Natural killer cell (primary cell): ENCODE measurements at places on chromosomes 13 and 19. TPM values are rescaled to one million over a fixed set of nuclear protein-coding genes. Genes with fewer than 3 reads are reported as not detected.

The CYP2F1 gene
- 0.93 TPM for total RNA-seq

The PCDH17 gene
- not detected for total RNA-seq

The ZDHHC20 gene
- total RNA-seq: 93.4 TPM

The FUT6 gene
- not detected for total RNA-seq

GRCh38 chr19:49469828-49470614 lies 4.0 kb upstream of the FLT3LG start:
- peaks cover 67% of the 10 kb centered on the region for H3K4me1 ChIP-seq
- no peak overlapping the region for H3K4me3 ChIP-seq
- no peaks in the 10 kb centered on the region for H3K27me3 ChIP-seq

DNA sequence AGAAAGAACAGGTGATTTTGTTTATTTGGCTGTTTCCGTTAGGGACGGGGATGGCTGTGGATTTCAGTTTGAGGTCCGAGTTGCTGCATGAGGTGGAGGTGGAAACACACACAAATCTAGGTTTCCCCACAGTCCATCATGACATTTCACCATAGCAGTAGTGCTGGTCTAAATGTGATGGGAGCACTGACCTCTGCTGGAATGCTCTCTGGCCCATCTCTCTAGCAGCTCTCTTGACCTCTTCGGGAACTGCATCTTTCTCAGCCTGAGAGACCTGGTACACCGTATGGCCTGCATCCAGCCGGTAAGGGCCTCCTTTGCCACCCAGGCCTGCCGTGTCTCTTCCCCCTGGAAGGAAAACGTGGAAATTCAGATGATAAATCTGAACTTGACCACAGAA lies 154.0 kb downstream of the RGCC start:
- H3K27me3 ChIP-seq: no peaks in the 10 kb centered on the region
- no peak overlapping the region for H3K4me3 ChIP-seq
- no peak overlapping the region for H3K27ac ChIP-seq
- no peaks in the 10 kb centered on the region for H3K4me1 ChIP-seq

DNA sequence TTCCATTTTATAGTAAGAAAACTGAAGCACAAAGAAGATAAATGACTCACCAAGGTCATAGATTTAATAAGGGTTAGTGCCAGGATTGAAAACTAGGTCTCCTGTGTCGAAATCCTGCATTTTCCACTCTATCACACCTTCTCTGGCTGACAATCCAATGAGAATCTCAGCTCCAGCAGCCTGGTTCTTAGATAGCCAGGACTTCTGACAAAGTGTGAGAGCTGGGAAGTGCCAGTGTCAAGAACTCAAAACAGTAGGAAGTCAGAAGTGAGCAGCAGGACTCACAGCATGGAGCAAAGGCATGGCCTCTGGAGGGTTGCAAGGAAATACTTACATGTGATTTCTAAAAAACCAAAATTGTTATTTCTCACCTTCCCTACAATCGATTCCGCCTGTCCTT lies 24.3 kb downstream of the KCTD12 start:
- no peak for DNase-seq
- no peaks in the 10 kb centered on the region for H3K4me1 ChIP-seq
- H3K36me3 ChIP-seq: no peaks in the 10 kb centered on the region
- no peak overlapping the region for H3K27ac ChIP-seq
- H3K4me3 ChIP-seq: no peak overlapping the region
- H3K27me3 ChIP-seq: peaks cover 4% of the 10 kb centered on the region

GRCh38 chr13:110518571-110518970 lies 43.0 kb downstream of the RAB20 start:
- peaks cover 11% of the 10 kb centered on the region for H3K4me1 ChIP-seq
- H3K27ac ChIP-seq: no peak overlapping the region
- H3K4me3 ChIP-seq: no peak overlapping the region
- no peaks in the 10 kb centered on the region for H3K27me3 ChIP-seq

- no peaks in the 10 kb centered on the region for H3K27me3 ChIP-seq
- H3K36me3 ChIP-seq: no peaks in the 10 kb centered on the region
- no peak overlapping the region for H3K4me3 ChIP-seq
These were observed 763.6 kb upstream of the SLITRK6 start for GRCh38 chr13:86562866-86563265.

DNA sequence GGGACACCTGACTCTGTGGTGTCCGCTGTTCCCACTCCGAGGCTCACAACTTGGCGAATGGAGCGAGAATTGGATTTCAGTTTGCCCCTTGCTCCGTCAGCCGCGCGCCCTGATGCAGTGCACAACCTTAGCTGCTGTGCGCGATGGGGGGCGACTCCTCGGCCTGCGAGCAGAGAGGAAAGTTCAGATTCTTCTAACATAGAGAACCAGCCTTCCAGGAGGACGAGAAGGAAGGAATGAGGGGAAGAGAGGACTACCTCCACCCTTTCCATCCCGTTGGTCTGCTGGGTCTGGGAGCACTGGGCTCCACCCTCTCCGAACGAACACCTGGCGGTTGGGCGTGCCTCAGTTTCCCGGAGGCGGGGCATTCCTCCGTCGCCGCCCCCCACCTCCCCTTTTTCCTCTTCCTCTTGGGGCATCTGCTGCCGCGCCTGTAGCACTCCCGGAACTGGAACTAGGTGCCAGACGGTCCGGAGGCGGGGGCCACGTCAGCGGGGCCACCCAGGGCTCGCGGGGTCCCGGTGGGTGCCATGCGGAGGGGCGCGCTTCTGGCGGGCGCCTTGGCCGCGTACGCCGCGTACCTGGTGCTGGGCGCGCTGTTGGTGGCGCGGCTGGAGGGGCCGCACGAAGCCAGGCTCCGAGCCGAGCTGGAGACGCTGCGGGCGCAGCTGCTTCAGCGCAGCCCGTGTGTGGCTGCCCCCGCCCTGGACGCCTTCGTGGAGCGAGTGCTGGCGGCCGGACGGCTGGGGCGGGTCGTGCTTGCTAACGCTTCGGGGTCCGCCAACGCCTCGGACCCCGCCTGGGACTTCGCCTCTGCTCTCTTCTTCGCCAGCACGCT lies at the start of gene KCNK6:
Gene KCNK6 (plus strand): TSS at position 425 of the 838 bp plus-strand sequence. CDS start 106 bp downstream, at position 531.
- no peaks in the 10 kb centered on the region for H3K36me3 ChIP-seq
- no peak within 1 kb of the TSS for H3K27ac ChIP-seq
- DNase-seq: peak; percentile 30
- H3K4me3 ChIP-seq: peak within 1 kb of the TSS; percentile 47
- H3K4me1 ChIP-seq: peaks cover 55% of the 10 kb centered on the region

- no peaks in the 10 kb centered on the region for H3K27me3 ChIP-seq
- no peaks in the 10 kb centered on the region for H3K36me3 ChIP-seq
- H3K27ac ChIP-seq: no peak overlapping the region
- H3K4me1 ChIP-seq: no peaks in the 10 kb centered on the region
These were observed 632.4 kb downstream of the SLITRK5 start for GRCh38 chr13:88303605-88304004.

DNA sequence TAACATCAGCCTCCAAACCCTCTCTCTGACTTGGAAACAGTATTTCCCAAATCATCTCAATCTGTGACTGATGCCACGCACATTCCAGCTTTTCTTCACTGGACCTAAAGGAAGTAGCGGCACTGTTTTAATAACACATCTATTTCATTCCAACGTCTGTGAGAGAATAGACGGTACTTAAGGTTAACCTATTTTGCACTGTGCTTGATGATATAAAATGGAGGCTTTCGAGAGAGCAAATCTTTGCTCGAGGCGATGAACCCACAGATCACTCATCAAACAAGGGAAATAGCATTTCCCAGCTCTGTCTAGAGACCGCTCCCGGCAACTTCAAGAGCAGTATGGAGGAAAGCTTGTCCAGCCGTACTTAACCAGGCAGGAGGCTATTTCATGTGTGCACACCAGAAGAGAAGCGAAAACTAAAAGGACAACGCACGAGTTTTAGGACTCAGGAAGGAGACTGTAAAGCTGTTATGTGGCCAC lies 2.9 kb downstream of the UBL3 start:
- H3K36me3 ChIP-seq: no peaks in the 10 kb centered on the region
- H3K4me3 ChIP-seq: peak overlapping the region; percentile 33
- peaks cover 6% of the 10 kb centered on the region for H3K4me1 ChIP-seq
- peak overlapping the region; percentile 22 for H3K27ac ChIP-seq

- H3K27me3 ChIP-seq: no peaks in the 10 kb centered on the region
- H3K4me3 ChIP-seq: no peak overlapping the region
- H3K27ac ChIP-seq: no peak overlapping the region
- H3K4me1 ChIP-seq: no peaks in the 10 kb centered on the region
- no peak for DNase-seq
These were observed 72.4 kb downstream of the KLF5 start for GRCh38 chr13:73131247-73131646.

DNA sequence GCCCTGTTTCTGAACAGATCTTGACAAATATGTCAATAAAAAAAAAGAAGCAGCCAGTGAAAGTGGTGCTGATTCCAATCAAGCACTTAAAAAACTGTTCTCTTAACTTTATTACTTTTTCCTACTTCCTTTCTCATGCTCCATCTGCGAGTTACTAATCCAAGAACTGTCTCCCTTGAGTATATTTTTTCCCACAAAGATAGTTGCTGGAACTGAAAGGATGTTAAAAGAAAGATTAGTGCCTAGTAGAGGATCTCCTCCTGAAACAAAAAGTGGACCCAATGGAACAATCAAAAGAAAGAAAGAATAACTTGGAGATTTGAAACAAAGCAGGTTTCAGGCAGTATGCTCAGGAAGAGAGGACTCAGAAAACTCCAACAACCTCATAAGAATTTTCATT lies 1034.8 kb downstream of the PCDH17 start:
- no peak overlapping the region for H3K27ac ChIP-seq
- no peak for DNase-seq
- no peak overlapping the region for H3K4me3 ChIP-seq
- H3K4me1 ChIP-seq: no peaks in the 10 kb centered on the region
- H3K27me3 ChIP-seq: no peaks in the 10 kb centered on the region
- no peaks in the 10 kb centered on the region for H3K36me3 ChIP-seq

DNA sequence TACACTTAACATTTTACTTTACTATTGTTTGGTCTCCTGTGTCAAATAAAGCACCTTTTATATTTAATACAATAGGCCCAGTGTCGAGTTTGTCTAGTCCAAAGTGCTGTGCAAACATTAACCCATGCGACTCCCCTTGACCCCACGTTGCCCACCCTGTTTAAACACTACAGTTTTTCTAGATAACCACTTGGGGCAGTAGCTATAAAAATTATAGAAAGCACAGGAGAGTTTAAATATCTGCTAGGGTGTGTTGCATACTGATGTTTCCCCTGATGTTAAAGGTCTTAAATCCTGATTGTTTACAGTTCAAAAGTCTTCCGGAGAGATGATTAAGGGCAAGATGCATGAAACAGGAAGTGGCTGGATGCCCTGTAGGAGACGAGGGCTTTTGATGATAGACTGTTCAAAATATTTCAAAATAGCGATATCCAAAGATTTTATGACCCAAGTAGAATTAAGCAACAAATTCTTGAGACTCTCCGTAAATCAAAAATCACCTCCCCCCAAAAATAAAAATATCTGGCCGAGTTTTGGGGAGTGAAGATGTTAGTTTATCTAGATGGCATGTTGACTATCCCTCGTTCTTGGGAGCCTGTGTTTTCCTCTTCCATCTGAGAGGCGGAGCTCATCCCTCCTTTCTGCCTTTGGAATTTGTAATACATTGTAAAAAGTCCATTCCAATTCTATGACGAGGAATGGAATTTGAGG lies 167.1 kb downstream of the FGF9 start:
- H3K27me3 ChIP-seq: no peaks in the 10 kb centered on the region
- no peak overlapping the region for H3K27ac ChIP-seq
- H3K4me3 ChIP-seq: no peak overlapping the region
- H3K4me1 ChIP-seq: no peaks in the 10 kb centered on the region

DNA sequence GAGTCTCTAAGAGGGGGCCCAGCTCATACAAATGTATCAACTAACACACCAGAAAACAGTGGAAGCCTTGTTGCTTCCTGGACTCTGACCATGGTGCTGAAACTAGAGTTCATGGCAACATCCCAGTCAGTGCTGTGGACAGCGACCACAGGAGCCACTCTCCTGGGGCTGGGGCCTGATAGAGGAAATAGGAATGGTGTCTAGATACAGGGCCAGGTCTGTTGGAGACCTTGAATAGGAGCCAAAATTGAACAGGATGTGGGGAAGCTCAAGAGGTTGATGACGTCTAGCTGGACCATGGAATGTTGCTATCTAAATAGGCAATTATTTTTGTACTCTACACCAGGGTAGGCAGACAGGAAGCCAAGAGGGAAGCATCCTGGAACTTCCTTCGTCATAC lies 21.7 kb downstream of the LILRB4 start:
- no peaks in the 10 kb centered on the region for H3K36me3 ChIP-seq
- peak; percentile 32 for DNase-seq
- H3K27me3 ChIP-seq: peaks cover 3% of the 10 kb centered on the region
- H3K27ac ChIP-seq: no peak overlapping the region

- H3K36me3 ChIP-seq: no peaks in the 10 kb centered on the region
- H3K27ac ChIP-seq: no peak overlapping the region
- H3K27me3 ChIP-seq: no peaks in the 10 kb centered on the region
These were observed 1311.9 kb downstream of the UQCRFS1 start for GRCh38 chr19:27901078-27901477.

GRCh38 chr13:94228763-94229162 lies 250.7 kb downstream of the DCT start:
- H3K27ac ChIP-seq: no peak overlapping the region
- H3K4me3 ChIP-seq: no peak overlapping the region
- H3K27me3 ChIP-seq: no peaks in the 10 kb centered on the region
- no peaks in the 10 kb centered on the region for H3K36me3 ChIP-seq
- DNase-seq: no peak
- no peaks in the 10 kb centered on the region for H3K4me1 ChIP-seq

DNA sequence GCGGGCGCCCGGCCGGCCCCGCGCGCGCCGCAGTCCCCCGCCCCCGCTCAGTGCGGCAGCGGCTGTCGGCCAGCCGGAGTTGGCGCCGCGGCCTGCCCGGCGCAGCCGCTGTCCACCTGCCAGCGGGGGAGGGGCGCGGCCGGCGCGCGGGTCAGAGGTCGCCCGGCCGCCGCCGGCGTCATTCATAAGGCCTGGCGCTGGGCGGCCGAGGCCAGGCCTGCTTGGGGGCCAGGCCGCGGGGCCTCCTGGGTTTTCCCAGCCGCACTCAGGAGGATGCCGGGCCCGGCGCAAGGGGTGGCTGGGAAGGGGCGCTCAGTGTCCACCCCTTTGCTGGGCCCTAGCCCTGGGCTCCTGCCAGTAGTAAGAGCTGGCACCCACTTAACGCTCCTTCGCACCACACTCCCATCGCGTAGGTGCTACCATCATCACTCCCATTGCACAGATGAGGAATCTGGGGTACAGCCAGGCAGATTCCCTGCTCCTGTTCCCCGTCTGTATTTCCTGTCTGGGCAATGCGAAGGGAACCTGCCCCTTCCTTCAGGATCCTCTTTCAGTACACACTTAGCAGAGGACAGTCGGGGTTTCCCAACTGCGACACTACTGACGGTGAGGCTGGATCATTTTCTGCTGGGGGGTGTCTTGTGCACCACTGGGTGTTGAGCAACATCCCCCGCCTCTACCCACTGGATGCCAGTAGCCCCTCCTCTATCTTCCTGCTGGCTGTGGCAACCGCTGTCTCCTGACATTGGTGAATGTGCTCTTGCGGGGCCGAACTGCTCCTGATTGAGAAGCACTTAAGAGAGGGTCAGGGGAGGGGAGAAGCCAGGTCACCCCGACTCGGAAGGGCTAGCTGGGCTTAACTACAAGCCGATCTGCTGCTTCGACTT lies 846 bp upstream of the PRKACA start:
- DNase-seq: peak; percentile 64
- no peaks in the 10 kb centered on the region for H3K27me3 ChIP-seq
- H3K36me3 ChIP-seq: no peaks in the 10 kb centered on the region
- peak overlapping the region; percentile 99 for H3K27ac ChIP-seq

- no peak overlapping the region for H3K27ac ChIP-seq
- H3K4me3 ChIP-seq: no peak overlapping the region
- no peaks in the 10 kb centered on the region for H3K36me3 ChIP-seq
- peak; percentile 67 for DNase-seq
- H3K27me3 ChIP-seq: peaks cover 10% of the 10 kb centered on the region
These were observed 4.2 kb upstream of the MADCAM1 start for GRCh38 chr19:492091-492531.
